CD4-positive, alpha-beta T cell treated with Interleukin-17A for 1 hour (primary cell): ENCODE measurements at places on chromosomes 4 and X.
A peak's percentile ranks its signal among the peaks of the same experiment; 100 is the strongest.

DNA sequence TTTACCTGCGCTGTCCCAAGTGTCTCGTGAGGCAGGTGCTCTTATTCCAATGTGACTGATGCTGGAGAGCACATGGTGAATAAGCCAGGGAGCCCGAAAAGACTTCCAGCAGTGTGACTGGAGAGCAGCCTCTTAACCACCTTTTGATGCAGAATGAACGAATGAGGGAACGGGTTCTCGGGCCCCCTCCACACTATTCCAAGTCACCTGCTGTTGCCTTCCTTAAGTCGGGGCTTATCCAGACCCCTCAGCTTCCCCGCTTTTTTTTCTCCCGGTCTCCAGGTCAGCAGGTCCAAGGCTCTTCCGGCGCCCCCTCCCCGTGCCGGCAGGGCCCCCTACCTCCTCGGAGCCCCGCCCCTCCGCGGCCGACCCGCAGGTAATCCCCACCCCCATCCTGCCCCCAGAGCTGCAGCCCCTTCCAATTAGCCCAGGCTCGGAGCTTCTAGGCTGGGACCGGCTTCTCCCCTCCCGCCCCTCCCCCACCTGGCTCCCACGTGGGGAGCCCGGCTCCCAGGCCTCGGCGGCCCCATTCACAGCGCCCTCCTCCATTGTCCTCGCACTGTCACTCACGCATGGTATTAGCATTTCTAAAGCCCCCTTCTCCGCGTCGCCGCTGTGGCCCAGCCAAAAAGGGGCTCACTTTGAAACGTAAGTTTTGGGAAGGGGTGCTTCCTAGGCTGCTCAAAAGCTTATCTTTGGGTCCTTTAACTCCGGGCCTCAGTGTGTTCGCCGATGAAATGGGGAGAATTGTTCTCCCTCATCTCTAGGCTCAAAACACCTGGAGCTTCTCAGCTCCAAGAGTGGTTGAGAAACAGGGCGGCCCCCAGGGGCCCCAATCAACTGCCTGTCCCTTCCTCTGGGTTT is 56.2 kb upstream of the PJA1 start:
- DNase-seq: no peak

GRCh38 chr4:182491719-182492118 is 248.5 kb downstream of the TENM3 start:
- DNase-seq: no peak

- DNase-seq: no peak
Observed at GRCh38 chrX:153775293-153776119, 5.3 kb upstream of the SRPK3 start.

DNA sequence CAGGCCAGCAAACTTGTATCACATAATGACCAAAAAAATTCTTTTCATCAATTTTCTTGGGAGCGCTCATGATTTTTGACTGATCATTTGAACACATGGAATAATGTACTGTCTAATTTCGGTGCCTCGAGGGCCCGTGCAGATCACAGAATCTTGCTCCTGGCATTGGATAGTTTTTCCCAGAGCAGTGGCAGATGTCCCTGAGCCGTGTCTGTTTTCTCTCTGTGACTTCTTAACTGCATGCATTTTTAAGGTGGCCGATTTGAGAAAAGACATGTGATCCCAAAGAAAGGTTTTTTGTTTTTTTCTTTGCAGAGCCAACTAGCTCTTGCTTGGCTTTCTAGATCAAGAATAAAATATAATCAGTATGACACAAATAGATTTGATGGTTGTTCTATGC is 19.7 kb downstream of the GPRIN3 start:
- no peak for DNase-seq

GRCh38 chrX:100356351-100356896 is 53.6 kb downstream of the PCDH19 start:
- DNase-seq: no peak

- DNase-seq: peak; percentile 45
Observed at GRCh38 chrX:46626566-46626965, 53.0 kb downstream of the CHST7 start.

DNA sequence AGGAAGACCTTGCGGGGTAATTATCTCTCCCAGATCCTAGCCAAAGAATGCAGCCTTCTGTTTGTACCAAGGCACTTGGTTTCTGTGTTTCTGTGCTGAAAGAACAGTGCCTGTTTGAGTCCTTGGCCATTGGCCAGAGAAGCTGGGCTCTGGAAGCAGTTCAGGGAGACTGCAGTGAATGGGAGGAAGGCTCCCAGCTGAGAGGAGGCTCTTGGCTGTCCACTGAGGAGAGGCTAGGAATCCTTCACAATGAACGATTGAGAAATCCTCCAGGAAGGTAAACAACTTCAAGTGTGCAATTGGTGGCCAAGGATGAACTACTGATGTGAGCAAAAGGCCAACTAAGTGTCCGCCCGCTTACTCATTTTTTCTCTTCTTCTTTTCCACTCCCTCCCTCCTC is 61.3 kb downstream of the HS3ST1 start:
- DNase-seq: no peak

- DNase-seq: no peak
Observed at GRCh38 chrX:22159071-22159470, 113.6 kb upstream of the CBLL2 start.

DNA sequence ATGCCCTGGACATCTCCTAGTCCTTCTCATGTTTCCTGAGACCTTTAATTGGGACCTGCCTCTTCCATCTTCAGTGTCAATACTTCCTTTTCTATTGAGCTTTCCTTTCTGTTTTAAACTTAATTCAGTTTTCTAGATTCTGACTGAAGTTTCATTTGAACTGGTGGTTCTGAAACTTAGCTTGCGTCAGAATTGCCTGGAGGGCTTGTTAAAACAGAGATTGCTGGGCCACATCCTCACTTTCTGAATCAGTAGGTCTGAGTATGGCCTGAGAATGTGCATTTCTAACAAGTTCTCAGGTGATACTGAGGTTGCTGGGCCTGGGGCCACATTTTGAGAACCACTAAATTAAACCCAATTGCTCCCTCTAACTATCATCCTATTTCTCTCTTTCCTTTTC is 152.1 kb upstream of the DGKK start:
- DNase-seq: no peak

GRCh38 chr4:104881136-104881886 is 265.4 kb upstream of the TET2 start:
- no peak for DNase-seq

GRCh38 chr4:27084685-27085361 is 224.2 kb downstream of the STIM2 start:
- DNase-seq: no peak

DNA sequence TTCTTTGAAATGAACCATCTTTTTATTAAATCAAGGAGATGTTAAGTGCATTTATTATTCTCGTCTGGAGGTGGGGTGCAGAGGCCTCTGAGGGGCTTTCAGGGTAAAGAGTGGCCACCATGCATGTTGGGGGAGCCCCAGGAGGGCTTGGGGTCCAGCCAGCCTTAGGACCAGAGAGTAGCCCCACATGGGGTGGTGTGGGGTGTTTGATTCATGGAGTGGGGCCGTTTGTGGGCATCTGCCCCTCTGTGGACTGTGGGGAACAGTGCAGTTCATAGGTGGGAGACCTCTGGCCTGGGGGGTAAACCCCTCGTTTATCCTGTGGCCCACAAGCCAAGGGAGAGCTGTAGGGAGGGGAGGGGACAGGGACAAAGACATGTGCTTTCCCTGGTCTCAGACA is 26.9 kb downstream of the HTRA3 start:
- no peak for DNase-seq

- DNase-seq: no peak
Observed at GRCh38 chrX:2342281-2342688, 158.5 kb downstream of the DHRSX start.

DNA sequence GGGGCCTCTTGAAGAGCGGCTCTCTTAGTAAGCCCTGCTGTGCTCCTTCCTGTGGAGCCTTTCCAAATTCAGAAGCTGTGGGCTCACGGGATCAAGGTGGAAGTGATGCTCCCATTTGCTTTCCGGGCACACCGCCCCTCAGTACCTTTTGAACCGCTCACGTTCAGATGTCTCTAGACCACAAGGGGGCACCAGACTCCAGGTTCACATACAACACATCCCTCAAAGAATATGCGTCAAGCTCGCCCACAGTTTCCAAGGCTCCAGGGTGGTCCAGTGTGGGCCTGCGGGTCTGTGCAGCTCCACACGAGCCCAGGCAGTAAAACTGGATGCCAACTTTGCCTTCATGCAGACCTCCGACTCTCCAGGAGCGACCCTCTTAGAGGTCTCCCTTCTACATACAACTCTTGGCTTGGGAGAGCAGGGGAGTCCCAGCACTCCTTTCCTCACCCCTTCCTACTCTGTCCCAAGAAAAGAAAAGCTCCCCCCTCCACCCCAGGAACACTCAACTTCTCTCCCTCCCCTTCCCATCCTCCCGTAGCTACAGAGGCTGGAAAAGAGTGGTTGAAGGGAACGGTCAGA is 11.0 kb downstream of the SUPT20HL1 start:
- DNase-seq: peak; percentile 65

- no peak for DNase-seq
Observed at GRCh38 chr4:122899682-122900081, 22.7 kb downstream of the NUDT6 start.
